Amygdala (tissue), 56 donors: ENCODE measurements at places on chromosomes 1 and 21.
A peak's percentile ranks its signal among the peaks of the same experiment; 100 is the strongest.

GRCh38 chr1:110319332-110320167 lies 19.6 kb upstream of the RBM15 start:
- DNase-seq: no peak

- no peak for DNase-seq
Measured at GRCh38 chr1:115543247-115543646, 98.5 kb upstream of the VANGL1 start.

DNA sequence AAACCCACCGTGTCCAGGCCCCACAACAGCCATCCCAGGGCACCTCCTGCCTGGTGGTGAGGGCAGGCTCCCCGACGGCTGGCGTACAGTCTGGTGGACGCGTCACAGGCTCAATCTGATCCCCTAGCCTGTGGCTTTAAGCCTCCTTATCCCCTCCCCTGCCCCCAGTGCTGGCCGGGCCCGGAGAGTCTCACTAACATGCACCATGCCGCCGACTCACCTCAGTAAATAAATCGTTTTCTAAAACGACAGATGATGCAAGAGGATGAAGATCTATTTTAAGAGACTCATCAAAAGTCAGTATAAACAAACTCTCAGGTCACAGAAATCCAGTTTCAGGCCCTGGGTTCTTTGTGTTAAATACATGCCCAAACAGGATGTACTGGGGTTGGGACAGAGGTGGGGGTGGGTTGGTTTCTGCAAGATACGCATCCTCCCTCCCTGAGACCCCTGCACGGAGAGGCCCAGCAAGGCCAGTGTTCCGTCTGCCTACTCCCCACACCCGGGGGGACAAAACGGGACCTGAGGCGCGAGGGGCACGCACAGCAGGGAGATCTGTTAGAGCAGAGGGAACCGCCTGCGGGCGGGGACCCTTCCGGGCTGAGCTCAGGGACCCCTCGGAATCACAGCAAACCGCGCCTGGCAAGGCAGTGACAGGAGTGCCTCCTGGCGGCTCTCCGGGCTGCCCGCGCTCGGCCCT lies 3.1 kb downstream of the PANK4 start:
- DNase-seq: no peak

DNA sequence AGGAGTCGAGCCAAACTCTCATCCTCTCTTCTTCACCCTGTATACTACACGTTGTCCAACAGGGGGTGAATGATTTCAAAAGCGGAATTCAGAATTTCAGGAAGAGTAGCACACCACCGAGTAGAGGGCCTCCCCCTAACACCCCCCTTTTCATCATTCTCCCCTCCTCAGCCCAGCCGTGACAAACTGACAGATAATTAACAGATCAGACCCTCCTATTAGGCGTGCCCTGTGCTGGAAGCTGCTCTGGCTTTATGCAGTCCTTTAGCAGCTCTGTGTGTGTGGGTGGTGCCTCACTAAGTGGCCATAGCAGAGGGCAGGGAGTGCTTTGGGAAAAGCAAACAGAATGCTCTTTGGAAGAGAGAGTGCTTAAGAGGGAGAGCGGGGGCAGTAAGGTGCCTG lies 44.3 kb downstream of the PEX14 start:
- DNase-seq: no peak

DNA sequence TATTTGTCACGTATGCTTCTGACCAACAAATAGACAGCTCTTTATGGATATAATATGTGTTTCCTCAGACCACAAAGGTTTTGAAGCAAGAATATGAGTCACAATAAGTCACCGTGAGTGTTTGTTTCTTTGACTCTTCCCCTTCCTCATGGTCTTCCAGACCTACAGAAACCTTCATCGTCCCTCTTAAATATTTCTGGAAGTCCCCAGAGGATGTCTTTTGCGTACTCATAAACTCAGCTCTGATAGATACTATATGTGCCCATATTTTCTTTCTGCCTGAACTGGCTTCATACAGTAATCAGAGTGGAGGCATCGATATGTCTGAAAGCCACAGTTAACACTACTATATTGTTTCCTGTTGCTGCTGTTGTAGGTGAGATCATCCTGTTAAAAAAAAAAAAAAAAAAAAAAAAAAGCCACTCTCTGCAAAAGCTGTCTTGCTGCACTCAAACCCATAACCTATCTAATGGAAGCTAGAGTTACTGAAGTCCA lies 38.4 kb downstream of the ADAMTS1 start:
- DNase-seq: no peak

DNA sequence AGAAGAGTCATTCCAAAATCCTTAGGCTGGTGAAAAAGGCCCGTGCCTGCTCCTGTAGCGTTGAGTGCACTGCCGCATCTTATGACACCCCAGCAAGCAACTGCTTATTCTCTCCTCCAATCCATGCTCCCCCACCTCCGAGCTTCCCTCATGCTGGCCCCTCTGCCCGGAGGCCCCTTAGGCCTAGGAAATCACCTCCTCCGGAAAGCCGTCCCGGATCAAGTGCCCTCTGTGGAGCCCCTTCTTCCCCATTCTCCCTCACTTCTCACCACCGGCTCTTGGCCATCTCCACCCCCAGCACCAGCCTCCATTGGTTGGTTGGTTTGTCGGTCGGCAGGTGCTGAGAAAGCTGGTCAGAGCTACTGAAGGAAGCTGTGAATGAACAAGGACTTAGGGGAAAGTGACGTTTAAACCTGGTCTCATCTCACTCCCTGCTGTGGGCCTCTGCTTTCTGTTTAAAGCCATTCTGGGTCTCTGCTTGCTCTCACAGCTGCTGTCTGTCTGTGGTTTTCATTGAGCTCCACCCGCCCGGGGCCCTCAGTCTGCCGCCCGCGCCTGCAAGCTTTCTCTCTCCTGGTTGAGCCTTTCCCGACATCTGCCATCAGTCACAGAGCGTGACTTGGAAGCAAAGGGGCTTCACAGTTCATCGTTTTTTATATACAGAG lies 122.2 kb downstream of the KCNN3 start:
- no peak for DNase-seq

GRCh38 chr1:43243299-43243698 lies 26.5 kb upstream of the TMEM125 start:
- no peak for DNase-seq

DNA sequence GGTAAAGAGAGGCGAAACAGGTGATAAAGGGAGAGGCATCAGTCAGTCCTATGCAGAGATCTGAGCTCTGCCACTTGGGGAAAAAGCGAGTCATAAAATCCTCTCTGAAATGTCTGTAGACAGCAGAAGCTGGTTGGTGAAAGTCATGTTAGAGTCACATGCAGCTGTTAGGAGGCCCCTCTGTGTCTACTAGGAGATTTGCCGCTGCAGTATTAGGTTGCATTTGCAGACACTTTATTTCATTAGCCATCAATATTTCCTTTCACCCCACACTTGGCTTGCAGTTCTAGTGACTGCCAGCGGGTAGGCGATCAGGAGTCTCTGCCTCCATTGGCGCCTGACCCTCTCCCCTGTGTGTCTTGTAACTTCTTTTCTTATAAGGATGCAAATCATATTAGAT lies 16.2 kb downstream of the ATP1A4 start:
- DNase-seq: no peak

DNA sequence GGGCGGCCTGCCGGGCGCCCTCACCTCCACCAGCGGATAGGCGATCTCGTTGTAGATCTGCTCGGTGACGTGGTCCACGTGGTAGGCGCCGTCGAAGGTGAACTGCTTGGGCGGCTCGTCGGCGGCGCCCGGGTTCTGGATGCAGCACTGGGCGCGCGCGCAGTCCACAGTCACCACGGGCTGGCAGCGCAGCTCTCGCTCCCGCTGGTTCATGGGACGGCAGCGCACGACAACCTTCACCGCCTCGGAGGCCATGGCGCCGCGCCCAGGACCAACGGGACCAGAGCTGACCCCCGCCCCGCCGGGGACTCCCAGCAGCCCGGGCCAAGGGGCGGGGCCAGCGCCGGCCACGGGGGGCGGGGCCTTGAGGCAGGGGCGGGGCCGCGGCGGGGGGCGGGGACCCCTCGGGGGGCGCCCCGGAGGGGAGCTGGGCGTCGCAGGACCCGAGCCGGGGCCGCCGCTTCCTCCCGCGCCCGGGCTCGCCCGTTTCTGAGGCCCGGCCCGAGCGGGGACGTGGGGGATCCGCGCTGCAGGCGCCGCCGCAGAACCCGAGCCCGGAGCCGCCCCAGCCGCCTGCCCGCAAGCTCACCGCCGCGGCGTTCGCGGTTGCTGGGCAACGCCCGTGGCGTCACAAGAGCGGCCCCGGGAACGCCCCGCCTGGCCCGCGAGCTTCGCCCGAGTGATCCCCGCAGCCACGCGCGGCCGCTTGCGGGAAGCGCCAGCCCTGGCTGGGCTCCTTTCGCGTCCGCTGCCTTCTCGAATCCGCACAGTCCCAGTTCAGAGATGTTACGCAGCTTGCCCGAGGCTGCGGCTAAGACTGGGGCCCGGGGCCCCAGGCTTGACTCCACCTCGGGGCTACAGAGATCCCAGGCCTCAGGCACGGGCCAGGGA lies at the start of gene KIF17:
KIF17 (minus strand) TSS at position 556 of the 891 bp plus-strand sequence; CDS start at position 255, 301 bp downstream.
- peak; percentile 78 for DNase-seq

- no peak for DNase-seq
Measured at GRCh38 chr1:189859385-189859977, 618.2 kb downstream of the BRINP3 start.

GRCh38 chr1:244896550-244896949 lies 32.2 kb upstream of the HNRNPU start:
- no peak for DNase-seq

DNA sequence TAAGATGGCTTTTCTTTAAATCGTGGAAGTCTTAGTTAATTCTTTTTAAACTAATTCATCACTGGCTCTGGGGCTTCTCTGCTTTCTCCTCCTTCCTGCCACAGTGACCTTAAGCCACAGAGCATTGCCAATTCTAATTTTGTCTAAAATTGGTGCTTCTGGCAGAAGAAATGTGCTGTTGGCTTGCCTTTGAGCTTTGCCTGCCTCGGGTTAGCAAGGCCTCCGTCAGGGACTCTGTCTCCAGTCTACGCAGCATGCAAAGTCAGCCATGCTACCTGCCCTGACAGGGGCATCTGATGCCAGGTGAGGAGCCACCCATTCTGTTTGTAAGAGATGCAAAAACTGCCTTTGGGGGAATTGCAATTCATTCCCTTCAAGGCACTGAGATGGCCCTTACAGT lies 25.2 kb downstream of the CLDN14 start:
- DNase-seq: no peak

GRCh38 chr1:7127322-7128075 lies 342.2 kb downstream of the CAMTA1 start:
- no peak for DNase-seq

- no peak for DNase-seq
Measured at GRCh38 chr1:48645883-48646282, 130.8 kb downstream of the BEND5 start.

GRCh38 chr1:19455353-19455752 lies 30.0 kb downstream of the CAPZB start:
- no peak for DNase-seq

GRCh38 chr1:111219557-111220286 lies 7.8 kb upstream of the CHI3L2 start:
- DNase-seq: peak; percentile 28

DNA sequence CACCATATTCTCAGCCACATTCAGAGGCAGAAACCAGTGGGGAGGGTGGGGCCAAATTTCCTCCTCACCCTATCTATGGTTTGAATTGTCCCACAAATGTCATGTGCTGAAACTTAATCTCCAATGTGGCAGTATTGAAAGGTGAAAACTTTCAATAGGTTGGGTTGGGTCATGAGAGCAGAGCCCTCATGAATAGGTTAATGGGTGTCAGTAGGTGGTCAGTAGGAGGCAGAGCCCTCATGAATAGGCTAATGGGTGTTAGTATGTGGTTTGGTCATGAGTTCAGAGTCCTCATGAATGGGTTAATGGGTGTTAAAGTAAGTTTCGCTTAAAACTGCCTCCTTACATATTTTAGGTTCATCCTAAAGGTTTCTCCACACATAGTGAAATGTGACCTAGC lies 170.0 kb downstream of the FCRL5 start:
- no peak for DNase-seq

- DNase-seq: no peak
Measured at GRCh38 chr1:21188235-21188634, 11.5 kb upstream of the EIF4G3 start.

- DNase-seq: peak; percentile 27
Measured at GRCh38 chr1:27031235-27032118, 18.8 kb upstream of the TENT5B start.

- DNase-seq: no peak
Measured at GRCh38 chr1:109823543-109824348, 60.0 kb upstream of the EPS8L3 start.

DNA sequence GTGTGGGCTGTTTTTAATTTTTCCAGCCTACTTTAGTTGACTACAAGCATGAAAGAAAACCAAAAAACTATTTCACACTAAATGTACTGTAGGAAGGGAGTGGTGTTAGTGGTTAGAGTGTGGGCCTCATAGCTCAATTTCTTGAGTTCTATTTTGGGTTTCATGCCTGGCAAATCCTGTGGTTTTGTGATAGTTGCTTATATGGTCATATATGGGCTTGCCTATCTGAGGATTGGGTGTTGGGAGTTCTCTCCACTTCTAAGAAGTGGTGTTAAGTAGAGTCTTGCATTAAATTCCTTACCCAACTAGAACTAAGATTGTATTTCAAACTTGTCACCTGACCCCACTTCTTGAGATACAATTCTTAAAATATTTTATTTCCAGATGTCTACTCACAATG lies 37.8 kb upstream of the COL11A1 start:
- DNase-seq: no peak

- DNase-seq: no peak
Measured at GRCh38 chr1:234400773-234401172, 27.5 kb downstream of the COA6 start.

DNA sequence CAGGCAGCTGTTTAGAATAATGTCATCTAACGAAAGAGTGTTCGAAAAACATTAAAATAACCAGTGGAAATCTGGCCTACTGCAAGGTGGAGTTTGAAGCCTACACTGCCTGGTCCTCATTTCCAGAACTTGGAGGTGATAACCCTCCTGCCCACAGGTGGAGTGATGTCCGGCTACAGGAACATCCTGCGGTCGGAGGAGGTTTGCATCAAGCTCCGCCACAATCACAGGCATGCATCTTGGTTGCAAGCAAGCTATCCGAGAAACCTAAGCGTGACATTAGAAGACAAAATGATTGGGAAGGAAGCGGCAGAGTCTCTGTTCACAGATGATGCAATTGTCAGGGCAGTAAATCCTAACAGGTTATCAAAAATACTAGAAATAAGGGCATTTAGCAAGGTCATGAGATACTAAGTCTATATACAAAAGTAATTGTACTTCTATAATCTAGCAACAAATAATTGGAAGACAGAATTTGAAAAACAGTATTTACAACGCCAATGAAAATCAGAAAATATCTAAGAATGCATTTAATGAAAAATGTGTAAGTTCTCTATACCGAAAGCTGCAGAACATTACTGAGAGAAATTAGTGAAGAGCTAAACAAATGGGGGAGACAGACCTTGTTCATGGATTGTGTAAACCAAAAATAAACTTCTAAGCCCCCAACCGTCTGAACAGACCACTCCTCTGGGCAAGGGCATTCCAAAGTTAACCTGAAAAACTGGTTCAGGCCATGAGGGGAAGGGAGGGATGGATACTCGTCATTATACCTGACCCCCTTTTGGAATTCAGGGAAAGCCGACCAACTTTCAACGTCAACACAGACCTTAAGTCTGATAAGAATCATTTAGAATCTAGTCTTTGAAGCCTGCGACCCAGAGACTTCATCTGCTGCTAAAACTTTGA lies 4.7 kb upstream of the SLC19A1 start:
- no peak for DNase-seq

- DNase-seq: no peak
Measured at GRCh38 chr1:116578581-116578980, 7.8 kb upstream of the CD58 start.

- DNase-seq: no peak
Measured at GRCh38 chr21:44455524-44456213, 359 bp downstream of the LRRC3 start.

GRCh38 chr1:14648896-14649855 lies 50.7 kb downstream of the KAZN start:
- no peak for DNase-seq
